Dermis microvascular lymphatic vessel endothelial cell (primary cell): ENCODE measurements at places on chromosomes 5 and 9. TPM values are rescaled to one million over a fixed set of nuclear protein-coding genes. Genes with fewer than 3 reads are reported as not detected.

DNA sequence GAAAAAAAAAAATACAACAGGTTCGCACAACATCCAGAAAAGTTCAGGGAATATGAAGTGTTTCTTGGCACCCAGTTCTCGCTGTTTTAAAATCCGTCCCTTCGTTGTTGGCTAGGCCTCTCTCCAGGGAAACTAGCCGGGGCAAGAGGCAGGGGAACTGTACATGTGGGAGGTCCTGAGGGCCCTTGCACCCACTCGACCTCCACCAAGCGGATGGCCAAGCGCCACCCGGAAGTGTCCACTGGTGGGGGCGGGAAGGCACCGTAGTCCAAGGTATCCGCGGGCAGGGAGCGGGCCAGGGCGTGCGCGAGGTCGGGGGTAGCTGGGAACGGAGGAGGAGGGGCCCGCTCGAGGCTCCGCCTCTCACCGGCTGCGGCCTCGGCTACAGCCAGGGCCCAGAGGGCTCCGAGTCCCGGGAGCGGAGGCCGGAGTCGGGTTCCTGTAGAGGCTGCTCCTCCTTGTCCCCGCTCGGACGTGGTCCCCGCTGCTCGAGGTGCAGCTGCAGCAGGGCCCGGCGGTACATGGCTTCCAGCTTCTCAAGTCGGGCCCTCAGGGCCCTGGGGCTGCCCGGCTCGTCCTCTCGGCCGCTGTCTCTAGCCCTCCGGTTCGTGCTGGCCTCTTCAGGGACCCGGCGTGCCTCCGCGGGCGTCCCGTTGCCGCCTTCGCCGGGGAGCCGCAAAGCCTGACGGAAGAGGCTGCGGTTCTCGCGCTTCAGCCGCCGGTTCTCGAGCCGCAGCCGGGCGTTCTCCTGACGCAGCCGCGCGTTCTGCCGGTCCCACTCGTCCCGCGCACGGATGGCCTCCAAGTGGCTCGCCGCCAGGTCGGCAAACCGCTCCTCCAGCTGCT, 720 bp downstream of the TUSC1 start:
- peak; percentile 36 for DNase-seq

- DNase-seq, result no peak
These were observed 214.4 kb downstream of the NSG2 start for GRCh38 chr5:174259696-174260420.

DNA sequence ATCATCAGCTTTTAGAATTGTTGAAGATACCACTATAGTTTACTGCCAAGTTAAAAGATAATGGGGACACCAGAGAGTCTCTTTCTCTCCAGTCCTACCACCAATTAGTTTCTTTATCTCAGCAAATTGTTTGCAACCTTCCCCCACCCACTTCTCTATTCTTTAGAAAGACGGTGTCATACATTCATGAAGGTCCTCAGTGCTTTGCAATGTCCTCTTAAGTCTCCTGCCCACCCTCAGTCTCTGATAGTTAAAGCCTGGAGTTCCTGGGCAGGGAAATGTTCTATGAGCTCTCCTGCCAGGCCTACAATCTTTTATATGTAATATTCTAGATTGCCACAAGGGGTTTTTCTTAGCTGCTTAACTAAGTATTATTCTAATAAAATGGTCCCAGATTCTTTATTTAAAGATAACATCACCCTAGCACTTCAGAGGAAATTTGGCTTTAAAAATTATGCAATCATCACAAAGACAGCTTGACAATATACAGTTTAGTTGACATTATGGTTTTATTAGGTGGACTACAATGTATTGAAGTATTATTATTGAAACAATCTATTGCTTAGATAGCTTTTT, 509.2 kb downstream of the CSNK1G3 start:
- no peak for DNase-seq

DNA sequence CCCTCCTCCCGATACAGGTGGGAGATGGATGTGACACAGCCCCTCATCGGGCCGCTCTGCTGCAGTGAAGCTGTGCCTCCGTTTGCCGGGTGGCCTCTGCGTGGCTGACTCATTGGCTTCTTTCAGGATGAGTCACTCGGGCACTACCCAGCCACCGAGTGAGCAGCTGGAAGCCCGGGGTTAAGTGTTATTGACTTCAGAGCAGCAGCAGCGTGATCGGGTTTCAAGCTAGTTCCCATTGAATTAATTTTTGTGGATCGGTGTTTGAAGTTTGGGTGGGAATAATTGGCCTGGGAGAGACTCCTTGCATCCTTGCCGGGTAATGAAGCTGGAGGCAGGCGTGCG, 266.4 kb upstream of the IRX4 start:
- DNase-seq, result no peak

GRCh38 chr9:2060424-2060823, 45.3 kb downstream of the SMARCA2 start:
- no peak for DNase-seq

DNA sequence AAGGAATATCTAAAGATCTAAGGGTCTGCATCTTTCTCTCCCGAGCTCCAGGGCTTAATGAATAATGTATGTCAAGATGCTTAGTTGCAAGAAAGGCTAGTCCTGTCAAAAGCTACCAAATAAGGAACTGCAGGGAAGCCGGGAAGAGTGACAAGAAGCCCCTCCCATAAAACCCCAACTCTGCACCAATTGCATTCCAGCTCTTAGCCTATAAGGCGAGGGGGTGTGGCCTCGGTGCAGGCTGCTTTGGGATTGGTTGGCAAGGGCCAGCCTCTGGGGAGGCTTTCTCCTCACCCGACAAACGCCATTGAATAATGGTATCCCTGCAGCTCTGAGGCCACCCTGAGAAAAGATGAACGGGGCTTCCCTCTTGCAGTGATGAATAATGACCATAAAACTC, 416.9 kb downstream of the RAB3C start:
- no peak for DNase-seq

DNA sequence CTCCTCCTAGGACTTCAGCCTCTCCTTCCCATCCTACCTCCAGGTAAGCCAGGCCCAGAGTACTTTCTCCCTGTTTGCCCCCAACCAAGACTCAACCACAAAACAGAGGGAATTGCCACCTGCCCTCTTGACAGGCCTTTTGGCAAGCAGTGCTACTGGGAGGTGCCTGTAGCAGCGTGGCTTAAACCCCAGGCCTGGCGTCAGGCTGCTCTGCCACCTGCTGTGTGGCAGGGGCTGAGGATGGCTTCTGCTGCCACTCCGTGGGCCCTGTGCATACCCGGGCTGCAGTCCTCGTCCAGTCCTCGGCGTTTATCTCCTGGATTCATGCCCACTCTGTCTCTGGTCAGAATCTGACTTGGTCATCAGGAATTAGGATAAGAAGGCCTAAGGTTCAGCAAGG, 163.1 kb downstream of the PAX5 start:
- no peak for DNase-seq

DNA sequence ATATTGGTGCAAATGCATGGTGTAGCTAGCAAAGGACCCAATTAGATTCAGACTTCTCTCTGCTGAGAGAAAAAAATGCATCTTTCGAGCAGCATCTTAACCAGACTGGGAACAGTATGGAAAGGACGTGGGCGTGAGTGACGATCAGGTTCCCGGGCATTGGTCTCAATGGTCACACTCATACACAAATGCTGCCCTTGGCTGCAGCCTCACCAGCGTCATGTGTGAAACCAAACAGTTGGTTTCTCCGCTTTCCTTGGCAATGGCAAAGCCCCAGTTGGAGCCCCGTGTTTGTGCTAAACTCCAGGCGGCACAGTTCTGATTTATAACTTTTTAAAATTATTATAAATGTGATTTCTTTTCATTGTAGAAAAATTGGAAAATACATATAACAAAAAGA, 237.8 kb downstream of the SEC61B start:
- DNase-seq, result no peak

- DNase-seq, result no peak
These were observed 86.7 kb upstream of the ICE1 start for GRCh38 chr5:5335700-5336264.

- DNase-seq, result no peak
These were observed 187.5 kb downstream of the MED10 start for GRCh38 chr5:6190838-6191237.

GRCh38 chr5:39143151-39143860, 69.1 kb upstream of the RICTOR start:
- DNase-seq, result no peak

- no peak for DNase-seq
These were observed 18.5 kb downstream of the NIM1K start for GRCh38 chr5:43210570-43210969.

- no peak for DNase-seq
These were observed 252.2 kb downstream of the SYK start for GRCh38 chr9:91053824-91054223.

GRCh38 chr5:159891371-159891770, 24.9 kb upstream of the ADRA1B start:
- no peak for DNase-seq

- no peak for DNase-seq
These were observed 18.6 kb upstream of the SHISAL2B start for GRCh38 chr5:64671678-64672077.

DNA sequence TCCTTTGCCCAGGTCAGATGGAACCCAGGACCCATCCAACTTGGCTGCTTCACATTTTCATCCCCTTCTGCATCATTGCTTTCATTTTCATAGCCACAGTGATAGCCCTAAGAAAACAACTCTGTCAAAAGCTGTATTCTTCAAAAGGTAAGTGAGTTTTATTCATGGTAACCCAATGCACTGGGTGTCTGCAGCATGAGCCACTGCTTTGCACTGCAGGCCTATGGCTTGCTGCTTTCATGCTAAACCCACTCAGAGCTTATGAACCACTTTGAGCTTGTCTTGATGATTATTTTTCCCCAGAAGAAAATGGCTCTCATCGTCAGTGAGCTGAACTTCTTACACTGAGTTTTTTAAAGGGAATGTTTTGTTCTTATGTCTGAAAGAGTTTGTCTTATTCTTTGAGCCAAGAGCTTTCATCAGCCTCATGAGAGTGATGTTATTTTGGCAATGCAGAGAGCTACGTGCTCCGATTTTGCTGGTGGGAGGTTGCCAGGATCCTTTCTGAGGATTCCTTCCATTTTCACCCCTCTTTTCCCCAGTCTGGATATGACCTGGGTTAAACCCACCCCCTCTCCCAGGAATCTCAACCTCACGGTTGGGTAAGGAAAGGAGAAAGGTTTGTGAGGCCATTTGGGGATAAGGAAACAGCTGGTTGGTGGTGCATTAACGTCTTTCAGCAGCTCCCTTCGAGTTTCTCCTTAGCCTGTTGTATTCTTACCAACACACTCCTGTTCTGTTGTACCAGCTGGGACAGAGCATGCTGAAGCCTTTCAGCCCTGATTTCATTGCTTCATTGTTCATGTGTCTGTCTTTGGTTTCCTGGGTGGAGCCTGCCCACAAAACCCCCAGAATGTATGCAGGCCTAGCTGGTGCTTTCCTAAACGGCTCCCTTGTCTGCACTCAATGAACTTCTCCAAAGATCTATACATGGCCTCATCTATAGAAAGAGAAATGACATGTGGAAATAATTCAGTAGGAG, 47.6 kb downstream of the PDCD1LG2 start:
- no peak for DNase-seq

- DNase-seq, result no peak
These were observed 56.3 kb upstream of the ELL2 start for GRCh38 chr5:96017951-96018350.

GRCh38 chr9:82418334-82418733, 429.8 kb downstream of the SPATA31D1 start:
- no peak for DNase-seq

DNA sequence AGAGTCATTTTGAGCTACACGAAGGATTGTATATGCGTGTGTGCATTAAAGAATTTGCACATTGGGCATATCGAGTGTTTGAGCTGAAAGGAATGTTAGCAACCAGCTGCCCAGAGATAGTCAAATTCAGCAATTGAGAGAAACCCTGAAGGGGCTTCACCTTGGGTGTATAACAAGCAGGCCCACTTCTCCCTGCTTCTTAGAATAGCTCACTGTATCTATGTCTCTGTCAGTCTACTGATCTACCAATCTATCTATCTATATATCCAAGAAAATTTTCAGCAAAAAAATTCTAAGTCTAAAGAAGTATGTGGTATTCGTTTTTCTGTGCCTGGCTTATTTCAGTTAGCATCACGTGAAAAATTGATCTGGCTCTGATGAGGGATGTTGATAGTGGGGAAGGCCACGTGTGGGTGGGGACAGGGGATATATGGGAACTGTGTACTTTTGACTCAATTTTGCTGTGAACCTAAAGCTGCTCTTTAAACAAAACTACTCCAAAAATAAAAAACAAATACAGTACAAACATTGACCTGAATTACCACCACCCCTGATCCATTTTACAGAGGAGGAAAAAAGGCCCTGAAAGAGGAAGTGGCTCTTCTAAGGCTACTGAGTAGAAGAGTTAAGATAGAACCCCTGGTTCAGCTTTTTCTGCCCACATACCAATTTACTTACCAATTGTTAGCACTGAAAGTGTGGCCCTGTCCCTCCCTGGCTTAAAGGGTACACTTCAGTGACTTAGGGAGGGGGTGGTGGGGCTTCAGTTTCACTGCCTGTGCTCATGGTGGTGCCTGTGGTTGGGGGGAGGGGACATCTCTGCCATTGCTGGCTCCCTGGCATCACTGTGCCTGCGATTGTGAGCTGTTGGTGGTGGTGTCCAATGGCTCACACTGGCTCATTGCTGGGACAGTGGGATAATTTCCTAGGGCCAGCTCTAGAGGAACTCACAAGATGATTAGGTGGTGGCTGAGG, 141.8 kb downstream of the DOCK2 start:
- no peak for DNase-seq

DNA sequence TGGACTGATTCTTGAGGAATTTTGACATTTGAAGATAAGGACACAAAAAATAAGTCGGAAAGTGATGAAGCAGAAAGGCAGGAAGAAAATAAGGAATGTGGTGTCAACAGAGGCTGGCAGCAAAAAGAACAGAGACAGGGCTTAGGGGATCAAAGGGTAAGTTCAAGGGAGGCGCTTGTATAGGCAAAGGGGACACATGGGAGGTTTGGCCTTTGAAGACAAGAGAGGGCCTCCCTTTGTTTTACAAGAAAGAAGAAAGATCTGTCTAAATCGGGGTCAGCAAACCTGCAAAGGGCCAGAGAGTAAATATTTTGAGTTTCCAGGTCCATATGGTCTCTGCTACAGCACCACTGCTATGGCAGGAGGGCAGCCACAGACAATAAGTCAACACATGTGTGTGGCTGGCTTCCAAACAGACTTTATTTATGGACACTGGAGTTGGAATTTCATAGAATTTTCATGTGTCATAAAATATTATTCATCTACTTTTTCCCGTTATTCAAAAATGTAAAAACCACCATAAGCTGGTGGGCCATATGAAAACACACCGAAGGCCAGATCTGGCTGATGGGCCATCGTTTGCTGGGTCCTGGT, 112.0 kb upstream of the FBXL7 start:
- no peak for DNase-seq

TTF1 gene
- 7.4 and 7.7 TPM in 2 replicates for total RNA-seq

PTGS1 gene
- 1.0 and 1.8 TPM in 2 replicates for total RNA-seq

HAND1 gene
- total RNA-seq, result not detected in 2 replicates

PCDHGA4 gene
- 0.90 and 2.1 TPM in 2 replicates for total RNA-seq

IL33 gene
- 2.8 and 9.9 TPM in 2 replicates for total RNA-seq

NUP188 gene
- 35.7 and 49.9 TPM in 2 replicates for total RNA-seq

LCN9 gene
- not detected in 2 replicates for total RNA-seq

ADAMTS16 gene
- total RNA-seq, result under 0.01 TPM in 1 of 2 replicates, not detected in the other

CCNH gene
- total RNA-seq, result 53.3 and 53.6 TPM in 2 replicates

MPDZ gene
- 65.6 and 94.6 TPM in 2 replicates for total RNA-seq

SLC1A1 gene
- 4.2 and 7.2 TPM in 2 replicates for total RNA-seq

INSL6 gene
- total RNA-seq, result not detected in 2 replicates

TRIM14 gene
- total RNA-seq, result 1.9 and 2.4 TPM in 2 replicates

NUDT12 gene
- 3.4 and 4.2 TPM in 2 replicates for total RNA-seq

AJM1 gene
- 0.51 and 0.89 TPM in 2 replicates for total RNA-seq
